Kidney (tissue), 22 donors: ENCODE measurements at places on chromosomes 7 and 10.

DNA sequence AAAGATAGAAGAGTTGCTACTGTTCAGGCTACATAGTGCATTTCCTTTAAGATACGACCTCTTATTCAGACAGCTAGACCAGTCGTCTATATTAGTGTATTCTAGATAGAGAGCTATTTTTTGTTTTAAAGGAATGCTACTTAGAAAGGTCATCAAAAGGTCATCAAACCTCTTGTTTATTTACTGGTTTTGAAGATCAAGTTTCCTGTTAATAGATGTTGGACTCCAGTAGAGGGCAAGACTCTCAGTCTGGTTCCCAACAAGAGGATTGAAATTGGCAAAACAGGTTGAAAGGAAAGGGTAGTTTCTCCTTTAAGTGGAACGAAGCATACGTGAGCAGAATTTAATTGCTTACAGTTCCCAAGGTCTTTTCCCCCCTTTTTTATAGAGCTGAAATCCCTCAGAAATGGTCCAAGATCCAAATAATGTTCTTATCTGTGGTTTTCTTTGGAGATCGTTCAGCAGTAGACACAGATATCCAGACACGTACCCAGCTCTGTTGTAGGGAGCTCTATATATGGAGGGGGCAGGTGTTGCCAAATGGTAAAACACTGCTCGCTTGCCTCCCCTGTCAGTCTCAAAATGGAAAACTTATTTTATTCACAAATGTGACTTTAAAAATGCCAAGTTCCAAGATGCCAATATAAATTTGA, 37.2 kb downstream of the BAMBI start:
- no peak for DNase-seq

- peak; percentile 94 for DNase-seq
Observed at GRCh38 chr10:60944058-60944909, at the start of gene RHOBTB1. Gene RHOBTB1 (minus strand): TSS chr10:60944185. CDS start chr10:60911542, 32,643 bp downstream.

GRCh38 chr7:144629011-144629410, 206.8 kb downstream of the TPK1 start:
- no peak for DNase-seq

DNA sequence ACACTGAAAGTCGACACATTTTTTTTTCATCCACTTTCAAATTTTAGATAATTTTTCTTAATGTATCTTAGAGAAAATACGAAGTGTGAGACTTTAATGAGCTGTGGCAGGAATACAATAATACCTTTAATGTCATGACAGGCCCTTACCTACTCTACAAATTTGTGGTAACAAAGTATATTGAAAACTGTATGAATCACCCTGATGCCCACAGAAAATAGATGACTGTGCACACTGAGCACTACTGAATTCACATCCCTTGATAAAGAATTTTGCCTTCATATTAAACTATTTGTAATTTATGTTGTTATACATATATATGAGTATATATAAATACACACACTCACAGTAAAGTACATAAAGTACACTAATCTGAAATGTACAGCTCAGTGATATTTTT, 51.7 kb downstream of the AKR1D1 start:
- DNase-seq = no peak

GRCh38 chr7:22317632-22318031, 39.3 kb downstream of the RAPGEF5 start:
- no peak for DNase-seq

- DNase-seq = no peak
Observed at GRCh38 chr10:122258136-122259074, 12.7 kb upstream of the BTBD16 start.

DNA sequence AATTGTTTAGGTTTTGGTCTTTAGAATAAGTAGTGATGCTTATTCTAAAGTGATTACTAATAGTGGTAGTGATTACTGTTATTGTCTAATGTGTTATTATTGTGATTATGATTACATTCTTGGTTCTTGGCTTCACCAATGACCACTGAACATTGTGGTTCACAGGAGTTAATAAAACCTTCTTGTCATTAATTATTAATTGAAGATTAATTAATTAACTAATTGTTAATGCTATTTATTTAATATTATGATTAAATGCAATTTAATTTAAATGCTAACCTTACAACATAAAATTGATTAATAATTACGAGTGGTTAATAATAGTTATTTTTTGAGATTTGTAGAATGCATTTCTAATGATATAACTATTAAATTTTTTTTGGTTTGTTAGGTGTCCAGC, 747.7 kb upstream of the POM121L12 start:
- no peak for DNase-seq

DNA sequence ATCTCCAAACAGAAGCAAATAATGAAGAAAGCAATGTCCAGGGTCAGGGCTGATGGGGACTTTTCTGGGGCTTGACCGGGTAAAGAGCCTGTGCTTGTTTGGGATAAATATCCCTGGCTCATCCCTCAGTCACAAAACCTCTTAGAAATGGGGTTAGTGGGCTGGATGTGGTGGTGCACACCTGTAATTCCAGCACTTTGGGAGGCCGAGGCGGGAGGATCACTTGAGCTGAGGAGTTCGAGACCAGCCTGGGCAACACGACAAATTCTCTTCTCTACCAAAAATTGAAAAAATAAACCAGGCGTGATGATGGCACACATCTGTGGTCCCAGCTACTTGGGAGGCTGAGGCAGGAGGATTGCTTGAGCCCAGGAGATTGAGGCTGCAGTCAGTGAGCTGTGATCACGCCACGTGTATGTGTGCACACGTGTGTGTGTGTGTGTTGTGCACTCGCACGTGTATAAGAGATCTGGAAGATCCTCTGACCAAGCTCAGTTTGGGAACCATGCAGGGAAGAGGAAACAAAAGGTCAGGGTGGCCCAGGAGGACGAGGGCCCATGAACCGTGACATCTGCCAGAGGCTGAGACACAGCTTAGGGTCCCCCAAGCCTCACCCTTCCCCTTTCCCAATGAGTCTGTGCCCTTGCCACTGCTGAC, 258.6 kb downstream of the TEX36 start:
- no peak for DNase-seq

DNA sequence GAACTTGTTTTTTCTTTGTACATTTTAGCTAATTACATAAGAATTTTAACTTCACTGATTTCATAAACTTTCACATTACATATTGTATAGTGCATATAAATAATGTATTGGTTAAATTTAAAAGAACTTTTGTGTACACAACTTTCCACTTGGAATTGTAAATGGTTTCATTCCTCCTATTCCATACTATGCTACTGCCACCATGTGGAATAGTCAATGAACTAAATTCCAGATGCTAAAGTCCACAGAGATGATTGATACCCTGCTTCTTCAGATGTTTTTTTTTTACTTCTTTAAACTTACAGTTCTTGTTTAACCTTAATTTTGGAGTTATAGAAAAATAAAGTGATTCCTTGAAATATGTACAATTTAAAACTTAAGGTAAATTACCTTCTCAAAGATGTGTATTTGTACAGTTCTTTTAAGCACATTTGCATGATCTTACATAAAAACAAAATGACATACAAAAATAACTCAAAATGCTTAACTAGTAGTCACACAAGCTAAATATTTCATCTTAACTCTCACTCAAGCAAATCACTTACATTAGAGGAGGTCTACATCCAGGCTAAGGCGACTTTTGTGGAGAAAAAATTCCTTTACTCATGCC, 247.6 kb upstream of the HGF start:
- peak; percentile 39 for DNase-seq

DNA sequence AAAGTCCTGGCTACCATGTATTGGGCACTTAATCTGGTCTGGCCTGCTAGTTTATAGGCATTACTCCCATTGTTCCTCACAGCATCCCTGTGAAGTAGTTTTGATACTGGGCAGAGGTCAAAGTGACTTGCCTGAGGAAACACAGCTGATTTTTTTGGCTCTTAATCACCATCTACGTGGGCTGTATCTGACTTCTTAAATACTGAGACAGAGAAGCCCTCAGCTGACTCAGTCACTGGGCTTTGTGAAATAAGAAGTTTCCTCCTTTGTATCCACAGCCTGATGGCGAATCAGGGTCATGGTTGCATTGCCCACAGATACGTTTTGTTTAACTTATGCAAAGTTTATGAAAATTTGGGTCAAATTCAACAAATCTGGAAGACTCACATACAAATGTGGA, 13.2 kb downstream of the TACR2 start:
- no peak for DNase-seq

- DNase-seq = no peak
Observed at GRCh38 chr7:104272767-104273384, 55.5 kb upstream of the LHFPL3 start.

DNA sequence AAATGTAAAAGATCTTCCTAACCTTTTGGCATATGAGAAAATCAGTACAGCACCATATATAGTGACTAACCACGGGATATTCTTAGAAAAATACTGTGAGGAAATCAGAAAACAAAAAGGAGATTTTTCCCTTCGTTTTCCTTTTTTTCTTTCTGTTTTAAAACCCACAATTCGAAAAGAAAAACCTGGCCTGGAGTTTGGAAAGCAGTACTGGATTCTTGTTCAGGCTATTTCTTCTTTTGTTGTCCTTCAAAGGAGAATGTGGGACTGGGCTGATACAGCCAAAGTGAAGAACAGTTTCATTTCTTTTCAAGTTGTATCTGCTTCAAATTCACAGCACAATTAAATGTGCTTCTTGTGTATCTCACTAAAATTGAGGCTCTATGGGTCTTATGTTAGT, 156.8 kb upstream of the PHYHIPL start:
- DNase-seq = peak; percentile 44

DNA sequence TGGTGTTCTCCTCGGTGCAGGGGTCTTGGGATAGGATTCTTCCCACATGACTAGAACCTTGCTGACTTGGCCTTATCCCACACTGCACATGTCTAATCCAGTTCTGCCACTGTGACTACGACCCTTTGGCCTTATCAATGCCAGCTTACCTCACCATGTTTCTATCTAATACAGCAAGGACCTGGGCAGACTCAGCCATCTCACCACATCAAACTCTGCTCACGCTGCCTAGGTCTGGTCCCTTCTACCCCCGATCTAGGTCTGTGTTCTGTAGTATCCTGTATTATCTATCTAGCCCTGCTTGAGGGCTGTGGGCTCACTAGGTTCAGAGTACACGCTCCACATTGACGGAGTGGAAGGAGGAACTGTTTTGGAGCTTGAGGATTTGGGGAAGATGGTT, 282.4 kb downstream of the HPSE2 start:
- no peak for DNase-seq

DNA sequence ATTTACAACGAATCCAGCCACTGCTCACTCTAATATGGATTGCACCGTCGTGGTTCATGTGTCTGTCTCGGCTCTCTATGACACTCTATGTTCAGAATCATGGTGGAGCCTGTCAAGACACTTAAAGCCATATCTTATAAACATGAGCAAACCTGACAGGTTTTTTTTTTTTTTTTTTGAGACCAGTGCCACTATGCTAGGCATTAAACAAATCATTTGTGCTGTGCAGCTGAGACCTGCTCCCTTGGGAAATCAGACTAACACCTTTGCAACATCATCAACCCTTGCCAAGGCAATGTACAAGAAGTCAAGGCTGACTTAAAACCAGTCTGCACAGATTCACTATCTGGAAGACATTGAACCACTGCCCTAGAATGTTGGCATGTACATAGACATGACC, 181.2 kb upstream of the ANK3 start:
- no peak for DNase-seq

DNA sequence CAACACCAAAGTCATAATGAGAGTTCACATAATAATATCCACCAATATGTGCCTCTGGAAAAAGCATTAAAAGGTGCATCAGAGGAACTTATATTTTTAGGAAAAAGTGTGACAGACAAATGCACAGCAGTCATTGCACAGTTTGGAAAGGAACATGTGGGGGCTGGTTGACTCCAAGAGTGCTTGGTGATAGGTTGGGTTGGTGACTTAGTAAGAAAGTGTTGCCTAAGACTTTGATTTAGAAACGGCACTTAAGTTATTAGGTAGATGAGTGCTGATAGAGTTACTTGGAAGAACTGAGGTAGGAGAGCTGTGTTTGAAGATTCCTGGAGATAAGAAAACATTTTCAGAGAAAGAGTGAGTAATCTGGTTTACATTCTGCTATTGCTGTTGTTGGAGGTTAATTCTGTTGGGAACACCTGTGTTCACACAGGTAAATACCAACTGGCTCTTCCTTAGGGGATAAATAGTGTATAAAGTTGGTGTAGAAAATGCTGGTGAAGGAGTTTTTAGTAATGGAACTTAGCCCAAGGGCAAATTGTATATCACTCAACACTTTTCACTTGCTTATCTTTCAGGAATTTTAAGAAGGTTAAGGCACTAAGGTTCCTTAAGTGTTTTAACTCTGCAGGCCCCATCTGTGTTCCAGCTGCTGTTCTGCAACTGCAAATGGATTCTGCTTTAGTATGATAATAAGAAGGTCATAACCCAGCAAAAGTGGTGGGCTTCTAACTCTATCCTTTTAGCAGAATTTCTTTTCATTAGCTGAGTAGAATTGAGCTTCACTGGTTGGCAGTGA, 196.1 kb downstream of the NSUN6 start:
- DNase-seq = no peak

GRCh38 chr10:58438340-58438871, 53.2 kb downstream of the TFAM start:
- DNase-seq = peak; percentile 78

GRCh38 chr7:36513393-36513792, 123.7 kb downstream of the ANLN start:
- no peak for DNase-seq

GRCh38 chr10:15791816-15792524, 68.3 kb downstream of the MINDY3 start:
- no peak for DNase-seq

DNA sequence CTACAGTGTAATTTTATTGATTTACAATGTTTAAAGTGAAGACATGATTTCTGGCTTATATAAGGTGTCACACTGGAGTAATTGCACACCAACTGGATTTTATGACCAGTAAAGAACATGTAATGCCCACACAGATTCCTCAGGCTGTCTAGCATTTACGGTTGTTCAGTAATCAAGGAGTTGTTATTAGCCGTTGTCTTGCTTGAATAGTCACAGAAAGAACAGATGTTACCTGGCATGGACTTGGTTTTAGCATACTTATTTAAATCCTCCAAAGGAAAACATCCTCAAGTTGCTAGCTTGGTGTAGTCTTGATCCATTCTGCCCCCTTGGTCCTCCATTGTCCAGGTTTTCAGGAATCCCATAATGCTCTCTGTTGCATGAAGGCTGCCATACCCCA, 65.8 kb downstream of the POU6F2 start:
- no peak for DNase-seq

- no peak for DNase-seq
Observed at GRCh38 chr7:85343484-85343883, 156.6 kb upstream of the SEMA3D start.
